NCI-H1930 (cell line): ENCODE measurements at places on chromosomes 3 and 15.

GRCh38 chr3:66401157-66401550, 99.7 kb downstream of the LRIG1 start:
- DNase-seq, result no peak

DNA sequence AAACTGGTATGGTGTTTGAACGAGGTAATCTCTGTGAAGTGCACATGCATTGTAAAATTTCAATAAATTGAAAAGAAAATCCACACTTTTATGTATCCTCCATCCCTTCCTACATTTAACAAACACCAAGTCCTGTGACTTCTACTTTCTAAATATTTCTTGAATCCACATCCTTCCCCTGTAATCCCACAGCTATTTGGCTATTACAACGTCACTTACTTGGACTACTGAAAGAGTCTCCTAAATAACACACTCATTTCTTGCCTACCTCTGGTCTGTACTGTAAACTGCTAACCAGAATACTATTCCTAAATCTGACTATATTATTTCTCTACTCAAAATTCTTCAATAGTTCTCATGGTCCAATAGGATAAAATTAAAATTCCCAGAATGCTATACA, 176.1 kb downstream of the NEK10 start:
- DNase-seq, result no peak

GRCh38 chr3:189286188-189286587, 114.4 kb downstream of the TPRG1 start:
- DNase-seq, result no peak

- DNase-seq, result no peak
These were observed 136.0 kb downstream of the VGLL4 start for GRCh38 chr3:11507719-11508118.

- no peak for DNase-seq
These were observed 42.1 kb downstream of the IQCH start for GRCh38 chr15:67296684-67297083.

GRCh38 chr15:90205050-90205848, 4.1 kb downstream of the SEMA4B start:
- DNase-seq, result no peak

- DNase-seq, result no peak
These were observed 15.6 kb downstream of the THBS1 start for GRCh38 chr15:39596358-39597051.

GRCh38 chr3:40382617-40382979, 4.4 kb upstream of the ENTPD3 start:
- no peak for DNase-seq

DNA sequence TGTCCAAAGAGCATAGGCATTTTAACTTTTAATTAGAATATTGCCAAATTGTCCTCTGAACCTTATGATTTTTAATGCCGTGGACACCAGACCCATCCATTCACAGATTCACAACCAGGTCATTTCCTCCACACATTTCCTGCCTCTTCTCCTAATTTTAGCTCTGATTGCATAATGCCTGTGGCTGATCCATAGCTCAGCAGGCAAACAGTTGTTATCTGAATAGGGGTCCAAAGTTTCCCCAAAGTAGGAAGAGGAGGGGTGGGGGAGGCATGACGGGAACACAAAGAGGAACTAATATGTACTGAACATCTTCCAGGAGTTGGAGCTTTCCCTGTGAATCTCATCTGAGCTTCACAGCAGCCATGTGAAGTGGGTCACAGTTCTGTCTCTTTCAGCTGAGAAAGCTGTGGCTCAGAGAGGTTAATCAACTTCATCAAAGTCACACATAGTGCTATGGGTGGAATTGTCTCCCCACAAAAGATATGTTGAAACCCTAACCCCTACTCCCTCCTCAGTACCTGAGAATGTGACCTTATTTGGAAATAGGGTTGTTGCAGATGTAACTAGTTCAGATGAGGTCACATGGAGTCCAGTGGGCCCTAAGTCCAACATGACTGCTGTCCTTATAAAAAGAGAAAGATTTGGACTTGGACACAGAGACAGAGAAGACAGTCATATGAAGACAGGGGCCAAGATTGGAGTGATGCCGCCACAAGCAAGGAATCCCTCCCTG, 106.7 kb upstream of the AGBL1 start:
- no peak for DNase-seq

GRCh38 chr3:54954521-54954920, 26.7 kb upstream of the LRTM1 start:
- no peak for DNase-seq

- no peak for DNase-seq
These were observed 107.0 kb downstream of the TCF12 start for GRCh38 chr15:57025264-57025926.

GRCh38 chr3:46629551-46630517, 17.5 kb downstream of the FAM240A start:
- DNase-seq, result peak; percentile 22

DNA sequence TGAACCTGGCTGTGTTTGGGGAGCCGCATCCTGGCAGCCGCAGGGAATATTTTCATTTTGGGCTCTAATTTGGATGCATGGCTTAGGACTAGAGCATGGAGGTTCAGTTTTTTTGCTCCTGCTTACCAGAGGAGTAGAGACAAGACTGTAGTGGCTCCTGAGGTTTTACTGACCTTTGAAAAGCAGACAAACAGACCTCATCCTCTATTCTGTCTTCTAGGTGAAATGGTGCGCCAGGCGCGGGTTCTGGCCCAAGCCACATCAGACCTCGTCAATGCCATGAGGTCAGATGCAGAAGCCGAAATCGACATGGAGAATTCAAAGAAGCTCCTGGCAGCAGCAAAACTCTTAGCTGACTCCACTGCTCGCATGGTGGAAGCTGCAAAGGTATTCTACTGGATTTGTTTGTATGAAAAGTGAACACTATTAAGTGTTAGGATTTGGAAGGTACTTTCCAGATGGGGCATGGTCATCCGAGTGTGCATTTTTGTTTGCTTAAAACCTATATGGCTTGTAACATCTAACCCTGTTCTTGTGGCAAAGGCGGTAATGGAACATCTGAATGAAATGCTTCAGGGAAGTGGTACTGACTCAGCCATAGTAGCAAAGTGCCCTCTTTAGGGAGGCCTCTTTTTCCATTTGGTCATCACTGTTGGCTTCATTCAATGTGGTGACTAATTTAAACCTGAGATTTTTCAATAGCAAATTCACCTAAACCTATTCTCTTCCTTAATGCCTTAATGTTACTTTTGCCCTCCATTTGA, 330.7 kb upstream of the TPM1 start:
- no peak for DNase-seq

DNA sequence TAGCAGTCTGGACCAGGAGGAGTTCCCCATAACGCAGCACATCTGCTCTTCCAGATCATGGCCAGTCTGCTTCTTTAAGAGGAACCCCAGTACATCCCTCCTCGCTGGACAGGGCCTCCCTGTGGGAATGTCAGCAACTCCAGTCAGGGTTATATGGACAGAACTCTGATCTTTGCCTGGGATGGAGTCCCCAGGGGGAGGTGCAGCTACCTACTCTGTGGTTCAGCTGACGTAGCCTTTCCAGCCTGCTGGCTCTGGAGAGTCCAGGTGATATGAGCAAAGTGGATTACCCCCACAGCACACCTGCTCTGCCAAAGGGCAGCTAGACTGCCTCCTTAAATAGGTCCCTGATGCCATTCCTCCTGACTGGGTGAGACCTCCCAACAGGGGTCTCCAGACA, 417.1 kb upstream of the EPHA3 start:
- DNase-seq, result no peak
